Fibroblast of gingiva (primary cell): ENCODE measurements at places on chromosomes 16 and 17.
A peak's percentile ranks its signal among the peaks of the same experiment; 100 is the strongest.

DNA sequence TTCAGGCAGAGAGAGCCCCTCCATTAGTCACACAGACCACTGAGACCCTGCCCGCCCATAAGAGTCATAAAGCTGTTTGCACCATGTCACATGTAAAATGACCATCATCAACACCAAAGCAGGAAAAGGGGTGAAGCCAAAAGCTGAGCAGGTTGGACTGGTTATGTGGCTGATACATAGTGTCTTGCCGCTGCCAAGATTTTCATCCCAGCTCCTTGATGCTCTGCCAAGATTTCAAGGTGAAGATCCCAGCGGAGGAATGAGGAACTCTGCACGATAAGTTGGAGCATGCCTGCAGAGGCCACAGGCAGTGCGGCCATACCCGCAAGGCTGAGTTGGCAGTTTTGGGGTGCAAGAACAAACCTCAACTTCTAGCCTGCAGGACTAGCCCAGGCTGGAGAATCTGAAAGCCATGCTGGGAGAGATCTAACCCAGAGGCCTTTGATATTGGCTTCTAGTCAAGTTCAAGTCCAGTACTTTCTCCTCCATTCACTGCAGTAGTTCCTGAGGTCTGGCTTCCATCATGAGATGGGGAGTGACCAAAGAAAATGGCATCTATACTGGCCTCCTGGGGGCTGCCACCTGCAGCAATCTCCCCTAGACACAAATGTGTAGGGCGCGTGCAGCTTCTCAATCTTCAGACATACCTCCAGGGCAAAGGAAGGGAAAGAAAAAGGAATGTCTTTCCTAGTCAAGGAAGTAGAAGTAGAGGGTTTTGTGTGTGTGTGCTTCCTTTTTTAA lies 79.7 kb upstream of the NOL11 start:
- DNase-seq, result no peak

GRCh38 chr16:1052721-1053120 lies 19.8 kb upstream of the SSTR5 start:
- DNase-seq, result no peak

DNA sequence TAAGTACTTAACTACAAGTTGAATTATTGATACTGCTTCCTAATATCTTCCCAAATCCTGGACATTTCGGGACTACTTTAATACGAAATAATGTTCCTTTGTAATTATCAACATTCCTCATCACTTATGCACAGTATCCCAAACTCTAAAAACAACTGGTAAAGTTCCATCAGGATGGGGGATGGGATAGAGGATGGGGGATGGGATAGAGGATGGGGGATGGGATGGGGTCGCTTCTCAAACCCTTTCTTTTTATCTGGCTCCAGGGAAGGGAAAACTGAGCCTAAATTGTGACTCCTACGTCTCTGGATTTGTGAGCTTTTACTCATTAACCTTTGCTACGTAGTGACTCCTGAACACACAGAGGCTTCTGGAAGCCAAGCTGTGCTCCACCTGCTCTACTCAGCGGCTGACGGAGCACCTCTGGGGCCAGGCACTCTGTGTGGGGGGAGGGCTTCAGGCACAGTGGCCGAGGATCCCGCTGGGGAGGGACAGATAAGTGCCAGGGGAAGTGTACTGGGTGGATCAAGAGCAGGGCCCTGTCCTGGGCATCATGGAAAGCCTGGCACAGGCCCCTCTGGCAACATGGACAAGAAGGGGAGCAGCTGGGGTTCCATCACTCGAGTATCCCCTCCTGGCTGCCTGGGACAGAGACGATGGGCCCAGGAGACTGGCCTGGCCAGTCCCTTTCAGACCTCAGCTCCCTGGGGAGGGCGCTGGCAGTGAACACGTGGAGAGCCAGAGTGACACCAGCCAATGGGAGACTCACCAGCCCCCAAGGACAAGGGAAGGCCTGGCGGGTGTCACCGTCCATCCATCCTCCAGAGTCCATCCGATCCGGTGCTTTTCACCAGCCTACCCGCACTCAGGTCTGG lies 56.2 kb downstream of the PGS1 start:
- no peak for DNase-seq

DNA sequence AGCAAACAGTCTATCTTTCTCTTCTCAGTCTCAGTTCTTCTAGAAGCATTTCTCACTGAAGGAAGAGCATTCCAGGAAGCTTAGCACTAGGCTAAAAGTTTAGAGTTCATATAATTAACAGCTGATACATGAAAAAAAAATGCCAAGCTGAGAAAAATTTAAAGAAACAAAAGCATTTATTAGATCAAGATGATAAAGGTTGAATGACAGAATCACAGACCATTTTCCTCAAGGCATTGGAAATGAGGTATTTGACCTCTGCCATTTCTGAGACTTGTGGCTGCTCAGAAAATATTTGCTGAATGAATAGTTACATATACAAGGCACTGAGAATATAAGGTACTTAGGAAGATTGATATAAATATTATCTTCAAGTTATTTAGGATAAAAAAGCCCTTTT lies 901.6 kb upstream of the GOT2 start:
- DNase-seq, result peak; percentile 51

- peak; percentile 53 for DNase-seq
Observed at GRCh38 chr16:80369138-80369958, 171.4 kb upstream of the DYNLRB2 start.

DNA sequence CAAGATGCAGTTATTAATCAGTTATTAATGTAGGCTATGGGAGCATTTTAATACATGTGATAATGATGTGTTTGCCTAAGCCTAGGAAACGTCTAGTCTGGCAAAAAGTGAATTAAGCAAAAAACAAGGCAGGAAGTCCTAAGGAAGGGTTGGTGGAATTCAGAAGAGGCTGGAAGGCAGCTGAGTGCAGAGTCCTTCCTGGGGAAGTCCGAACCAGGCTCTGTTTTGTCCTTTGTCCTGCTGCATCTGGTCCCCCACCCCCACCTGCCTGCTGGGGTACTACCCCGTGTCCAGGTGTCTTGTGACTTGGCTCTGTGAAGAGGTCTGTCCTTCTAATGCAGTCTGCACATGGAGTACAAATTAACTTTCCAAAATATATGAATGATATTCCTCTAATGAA lies 1.5 kb upstream of the MYH10 start:
- no peak for DNase-seq
